Pancreas (tissue), 10 donors: ENCODE measurements at places on chromosomes 4 and X.

- DNase-seq: peak; percentile 53
Observed at GRCh38 chrX:153828723-153829548, 1.4 kb downstream of the PDZD4 start.

DNA sequence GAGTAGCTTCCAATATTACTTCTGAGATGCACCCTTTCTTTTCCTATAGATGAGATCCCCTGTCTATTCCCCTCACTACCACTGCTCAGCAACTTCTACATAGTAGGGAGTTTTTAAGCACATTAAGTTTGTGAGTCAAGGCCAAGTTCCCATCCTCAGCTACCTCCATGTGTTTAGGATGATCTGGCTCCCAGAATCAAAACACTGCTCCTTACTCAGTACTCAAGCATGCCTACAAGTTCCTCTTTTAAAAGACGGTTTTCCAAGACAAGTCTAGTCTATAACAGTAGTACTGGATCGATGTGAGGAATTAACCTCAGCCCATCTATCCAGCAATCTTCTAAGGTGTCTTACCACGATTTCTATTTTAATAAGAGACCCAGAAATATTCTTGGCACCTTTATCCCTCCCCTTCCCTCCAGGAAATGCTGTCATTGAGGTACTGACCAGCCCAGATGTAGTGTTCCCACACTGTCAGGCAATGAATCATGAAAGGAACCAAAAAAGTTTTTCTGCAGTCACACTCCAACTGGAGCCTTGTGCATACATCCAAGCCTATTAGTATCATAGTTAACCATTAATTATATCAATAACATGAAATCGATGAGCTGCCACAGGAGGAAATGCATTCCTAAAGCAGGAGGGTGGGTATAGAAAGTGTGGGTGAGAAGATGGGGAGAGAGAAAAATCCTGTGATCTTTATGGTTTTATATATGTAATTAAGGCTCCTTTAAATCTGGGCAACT, 29.6 kb downstream of the AREG start:
- peak; percentile 54 for DNase-seq

DNA sequence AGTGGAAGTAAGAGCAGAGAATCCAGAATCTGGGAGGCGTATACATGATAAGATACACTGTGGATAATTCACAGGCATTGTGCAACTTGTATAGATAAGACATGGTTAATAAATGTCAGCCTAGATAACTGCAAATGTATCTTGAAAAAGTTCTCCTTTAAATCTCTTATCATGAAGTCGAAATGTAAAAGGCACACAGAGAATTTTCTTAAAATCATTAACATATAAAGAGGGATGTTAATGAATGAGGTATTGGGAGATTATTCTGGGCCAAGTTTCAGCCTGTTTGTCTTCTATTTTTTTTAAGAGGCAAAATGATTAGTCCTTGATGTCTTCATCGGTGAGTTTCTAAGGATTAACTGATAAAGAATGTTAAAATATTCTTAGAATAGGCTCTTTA, 835 bp downstream of the TDO2 start:
- no peak for DNase-seq

DNA sequence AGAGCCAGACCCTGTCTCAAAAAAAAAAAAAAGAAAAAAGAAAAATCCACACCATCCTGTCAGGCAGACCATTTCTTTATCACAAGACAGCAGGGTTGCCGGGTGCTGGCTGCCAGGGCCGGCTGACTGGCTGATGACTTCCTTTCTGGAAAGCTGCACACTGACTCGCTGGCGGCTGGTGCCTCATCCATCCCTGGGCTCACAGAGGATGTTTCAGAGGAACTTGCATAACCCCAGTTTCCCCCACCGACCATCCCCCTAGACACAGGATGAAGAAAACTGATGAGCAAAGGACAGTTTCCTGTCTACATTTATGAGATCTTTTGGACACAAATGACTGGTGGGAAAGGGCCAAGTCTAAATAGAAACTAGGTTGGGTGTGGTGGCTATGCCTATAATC, 14.1 kb downstream of the HPSE start:
- peak; percentile 25 for DNase-seq

- no peak for DNase-seq
Observed at GRCh38 chrX:10906866-10907265, 204.3 kb upstream of the HCCS start.

DNA sequence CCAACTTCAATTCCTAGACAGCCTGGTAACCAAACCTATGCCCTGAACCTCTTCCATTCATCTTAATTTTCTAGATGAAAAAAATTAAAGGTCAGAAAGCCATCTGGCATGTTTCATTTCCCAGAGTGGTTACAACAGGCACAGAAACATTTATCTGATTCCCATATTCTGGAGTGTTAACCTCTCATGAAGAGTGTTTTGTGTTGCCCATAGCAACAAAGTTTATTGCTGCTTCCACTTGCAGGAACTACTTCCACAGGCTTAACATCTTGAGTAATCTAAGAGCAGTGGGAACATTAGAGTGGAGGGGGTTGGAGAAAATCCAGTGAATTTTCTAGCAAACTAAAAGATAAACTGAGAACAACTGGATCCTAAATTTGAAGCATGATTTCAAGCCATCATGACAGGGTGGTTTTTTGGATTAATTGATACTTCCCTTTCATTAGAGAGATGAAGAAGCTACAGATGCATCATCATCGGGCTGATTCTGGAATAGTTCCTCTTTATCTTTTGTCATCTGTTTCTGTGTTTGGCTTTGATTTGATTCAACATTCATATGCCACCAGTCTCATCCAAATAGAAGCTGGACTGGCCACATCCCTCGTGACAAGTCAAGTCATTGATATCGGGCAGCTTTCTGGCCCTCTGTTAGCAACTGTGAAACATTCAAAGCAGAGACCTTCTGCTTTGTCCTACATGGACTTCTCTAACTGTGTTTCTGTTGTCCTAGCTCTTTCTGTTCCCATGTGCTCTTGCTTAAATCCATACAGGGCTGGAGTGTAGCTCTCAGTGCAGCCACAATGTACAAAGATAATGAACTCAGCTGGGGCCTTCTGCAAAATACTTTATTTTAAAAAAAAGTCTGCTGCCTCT, 167.3 kb downstream of the MID1IP1 start:
- no peak for DNase-seq

- DNase-seq: no peak
Observed at GRCh38 chr4:113499166-113499565, 262.4 kb downstream of the CAMK2D start.

DNA sequence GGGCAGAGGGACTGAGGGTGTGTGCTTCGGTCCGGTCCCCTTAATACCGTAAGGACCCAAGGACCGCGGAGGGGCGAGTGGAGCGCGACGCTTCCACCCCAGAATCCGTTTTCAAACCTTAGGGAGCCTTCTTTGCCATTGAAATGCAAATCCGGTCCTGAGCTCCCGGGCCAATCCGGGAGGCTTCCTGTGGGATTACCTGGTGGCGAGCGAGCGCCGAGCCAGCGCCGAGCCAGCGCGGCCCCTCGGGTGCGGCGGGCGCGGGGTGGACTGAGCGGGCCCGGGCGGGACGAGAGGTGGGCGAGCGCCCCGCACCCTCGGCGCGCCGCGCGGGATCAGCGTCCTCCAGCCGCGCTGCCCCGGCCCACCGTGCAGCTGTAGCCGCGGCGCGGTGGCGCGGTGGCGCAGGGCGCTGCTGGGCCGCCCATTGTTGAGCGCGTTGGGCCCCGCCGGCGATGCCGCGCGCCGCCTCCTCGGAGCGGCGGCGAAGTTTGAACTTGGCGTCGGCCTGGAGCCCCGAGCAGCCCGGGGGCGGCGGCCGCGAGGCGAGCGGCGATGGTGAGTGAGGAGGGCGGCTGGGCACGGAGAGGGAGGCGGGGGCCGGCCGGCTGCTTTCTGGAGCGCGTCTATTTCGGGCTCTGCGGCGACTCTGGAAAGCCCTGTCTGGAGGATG, 208.7 kb downstream of the SOWAHB start:
- peak; percentile 74 for DNase-seq

- no peak for DNase-seq
Observed at GRCh38 chrX:50622751-50623150, 152.1 kb upstream of the DGKK start.

GRCh38 chr4:67035501-67035900, 509.8 kb downstream of the CENPC start:
- no peak for DNase-seq

DNA sequence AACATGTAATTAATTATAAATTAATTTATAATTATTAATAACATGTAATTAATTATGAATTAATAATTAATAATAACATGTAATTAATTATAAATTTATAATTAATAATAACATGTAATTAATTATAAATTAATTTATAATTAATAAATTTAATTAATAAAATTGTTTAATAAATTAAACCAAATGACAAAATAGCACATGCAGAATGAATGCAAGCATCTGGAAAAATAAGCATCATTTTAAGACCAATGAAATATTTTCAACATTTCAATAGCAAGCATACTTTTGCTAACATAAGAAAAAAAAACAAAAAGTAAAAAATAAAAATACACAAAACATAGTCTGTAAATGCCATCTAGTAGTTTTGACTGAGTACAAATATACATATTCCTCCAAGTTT, 21.8 kb downstream of the GYPE start:
- no peak for DNase-seq

- no peak for DNase-seq
Observed at GRCh38 chr4:60259781-60260180, 940.3 kb upstream of the ADGRL3 start.

GRCh38 chr4:189081826-189082225, 858.8 kb upstream of the FRG1 start:
- DNase-seq: no peak

DNA sequence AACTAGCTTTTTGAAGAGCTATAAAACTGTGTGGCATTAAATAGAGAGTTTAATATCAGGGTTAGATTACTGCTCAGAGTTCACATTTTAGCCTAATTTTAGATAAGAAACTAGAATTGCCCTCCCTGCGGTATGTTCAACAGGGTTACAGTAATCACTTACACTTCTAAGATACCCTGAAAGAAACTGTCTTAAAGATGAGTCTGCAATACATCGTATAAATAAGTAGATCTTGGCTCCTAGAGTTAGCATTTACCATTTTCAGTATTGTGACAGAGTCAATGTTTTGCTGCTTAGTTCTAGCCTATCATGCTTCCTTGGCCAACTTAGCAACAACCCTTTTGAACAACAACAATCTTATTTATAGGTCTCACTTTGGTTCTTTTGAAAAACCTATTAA, 217.8 kb upstream of the NDST4 start:
- DNase-seq: no peak

DNA sequence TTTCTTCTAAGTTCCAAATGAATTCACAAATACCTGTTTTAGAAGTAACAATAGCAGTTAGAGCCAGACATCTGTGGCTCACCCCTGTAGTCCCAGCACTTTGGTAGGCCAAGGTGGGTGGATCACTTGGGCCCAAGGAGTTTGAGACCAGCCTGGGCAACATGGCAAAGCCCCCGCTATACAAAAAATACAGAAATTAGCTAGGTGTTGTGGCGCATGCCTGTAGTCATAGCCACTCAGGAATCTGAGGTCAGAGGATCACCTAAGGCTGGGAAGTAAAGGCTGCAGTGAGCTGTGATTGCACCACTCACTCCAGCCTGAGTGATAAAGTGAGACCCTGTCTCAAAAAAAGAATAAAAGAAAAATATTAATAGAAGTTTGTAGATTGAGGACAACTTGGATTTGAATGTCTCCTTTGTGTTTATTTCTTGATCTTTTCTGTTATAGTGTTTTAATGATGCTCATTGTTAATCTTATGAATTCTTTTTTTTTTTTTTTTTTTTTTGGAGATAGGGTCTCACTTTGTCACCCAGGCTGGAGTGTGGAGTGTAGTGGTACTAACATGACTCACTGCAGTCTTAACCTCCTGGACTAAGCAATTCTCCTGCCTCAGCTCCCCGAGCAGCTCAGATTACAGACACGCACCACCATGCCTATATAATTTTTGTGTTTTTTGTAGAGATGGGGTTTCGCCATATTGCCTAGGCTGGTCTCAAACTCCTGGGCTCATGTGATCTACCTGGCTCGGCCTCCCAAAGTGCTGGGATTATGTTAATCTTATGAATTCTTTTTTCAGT, 30.7 kb upstream of the RAPGEF2 start:
- no peak for DNase-seq

DNA sequence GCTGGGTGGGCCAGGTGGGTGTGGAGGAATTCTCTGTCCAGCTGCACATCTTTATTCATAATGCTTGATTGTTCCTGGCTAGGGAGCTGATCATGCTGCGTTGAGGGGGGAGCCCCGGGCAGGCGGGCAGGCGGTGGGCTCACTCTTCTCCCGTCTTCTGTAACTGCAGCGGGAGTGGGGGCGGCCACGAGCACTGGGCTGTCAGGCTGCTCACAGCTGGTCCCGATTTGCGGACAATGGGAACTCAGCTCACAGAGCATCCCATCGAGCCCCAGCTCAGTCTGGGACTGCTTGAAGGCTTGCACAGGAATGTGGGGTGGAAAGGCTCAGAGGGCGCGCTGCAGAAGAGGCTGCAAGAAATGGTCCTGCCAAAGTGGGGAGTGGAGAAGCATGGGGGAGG, 63.8 kb downstream of the EFNB1 start:
- DNase-seq: no peak

DNA sequence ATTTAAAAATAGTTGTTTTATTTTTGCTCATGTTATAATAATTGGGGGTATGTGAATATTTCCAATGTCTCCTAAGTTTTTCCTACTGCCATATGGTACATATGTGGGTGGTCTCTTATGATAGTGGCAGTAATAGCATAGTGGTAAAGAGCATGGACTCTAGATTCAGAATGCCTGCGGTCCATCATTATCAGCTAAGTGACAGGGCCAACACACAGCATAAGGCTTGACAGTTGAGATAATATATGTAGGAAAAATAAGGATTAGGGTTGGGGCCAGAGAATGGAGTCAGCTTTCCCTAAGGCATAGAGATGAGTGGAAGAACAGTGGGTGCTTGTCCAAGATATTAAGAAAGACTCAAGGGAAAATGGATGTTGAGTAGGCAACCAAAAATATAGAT, 2707.5 kb downstream of the PCDH7 start:
- no peak for DNase-seq
